T-cell (primary cell): ENCODE measurements at places on chromosomes 11 and 22. TPM values are rescaled to one million over a fixed set of nuclear protein-coding genes. Genes with fewer than 3 reads are reported as not detected.

The DCHS1 gene
- 8.4 TPM for total RNA-seq

The ZNF70 gene
- 3.2 TPM for total RNA-seq

The GP1BB gene
- 0.36 TPM for total RNA-seq

The SPDYC gene
- not detected for total RNA-seq

The TUB gene
- 0.19 TPM for total RNA-seq

DNA sequence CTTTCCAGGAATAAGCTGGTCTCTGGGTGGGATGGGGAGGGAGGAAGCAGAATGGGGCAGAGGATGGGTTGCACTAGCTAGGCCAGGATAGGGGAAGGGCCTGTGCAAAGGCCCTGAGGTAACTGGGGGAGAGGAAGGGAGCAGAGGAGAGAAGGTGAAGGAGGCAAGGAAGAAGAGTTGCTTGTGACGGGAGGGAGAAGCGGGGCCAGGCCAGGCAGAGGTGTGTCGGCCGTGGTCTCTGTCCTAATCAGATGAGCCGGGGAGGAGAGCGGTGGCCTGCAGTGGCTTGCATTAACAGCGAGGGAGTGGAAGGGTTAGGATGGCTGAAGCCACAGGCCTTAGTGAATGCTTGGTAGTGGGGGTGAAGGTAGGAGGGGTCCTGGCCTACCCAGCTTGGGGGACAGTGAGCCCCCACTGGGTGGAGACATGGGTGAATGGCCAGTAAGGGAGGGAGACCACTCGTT, 6.0 kb upstream of the DERL3 start:
- no peaks in the 10 kb centered on the region for H3K4me1 ChIP-seq
- H3K4me3 ChIP-seq = no peak overlapping the region
- H3K36me3 ChIP-seq = no peaks in the 10 kb centered on the region
- H3K27me3 ChIP-seq = no peaks in the 10 kb centered on the region
- no peak overlapping the region for H3K27ac ChIP-seq

DNA sequence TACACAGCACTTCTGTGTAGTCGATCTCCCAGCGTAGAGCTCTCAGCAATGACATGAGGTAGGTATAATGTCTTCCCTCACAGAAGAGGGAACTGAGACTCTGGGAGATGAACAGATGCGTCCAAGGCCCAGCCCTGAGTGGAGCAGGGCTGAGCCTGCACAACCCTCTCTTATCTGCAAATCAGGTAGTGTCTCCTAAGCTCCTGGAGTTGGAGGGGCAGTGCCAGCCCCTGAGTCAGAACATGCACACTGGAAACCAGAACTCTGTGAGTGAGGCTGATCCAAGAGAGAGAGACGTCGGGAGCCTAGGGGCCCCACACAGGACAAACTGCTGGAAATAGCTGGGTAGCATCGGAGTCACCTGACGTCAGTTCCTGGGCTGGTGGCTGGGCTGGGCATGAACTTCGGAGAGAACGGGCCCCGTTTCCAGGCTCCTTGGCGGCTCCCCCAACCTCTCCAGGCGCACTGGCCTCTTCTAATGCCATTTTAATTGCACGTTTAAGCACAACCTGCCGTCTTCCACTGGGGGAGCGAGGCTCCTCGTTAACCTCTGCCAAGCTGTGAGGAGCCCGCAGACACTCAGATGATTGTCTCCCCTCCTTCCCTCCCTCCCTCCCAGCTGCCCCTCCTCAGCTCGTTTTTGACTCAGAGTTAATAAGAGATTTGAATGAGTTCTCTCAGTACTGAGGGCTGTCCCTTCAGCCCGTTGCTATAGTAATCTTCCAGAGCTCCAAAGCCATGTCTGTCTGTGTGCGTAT, 191.2 kb upstream of the TBCEL start:
- H3K4me1 ChIP-seq = no peaks in the 10 kb centered on the region
- DNase-seq = no peak
- no peaks in the 10 kb centered on the region for H3K27me3 ChIP-seq
- H3K4me3 ChIP-seq = no peak overlapping the region
- H3K27ac ChIP-seq = no peak overlapping the region

GRCh38 chr11:444396-445144, 2.8 kb upstream of the ANO9 start:
- H3K4me1 ChIP-seq = peaks cover 50% of the 10 kb centered on the region
- DNase-seq = no peak
- H3K27me3 ChIP-seq = no peaks in the 10 kb centered on the region
- H3K4me3 ChIP-seq = no peak overlapping the region
- peaks cover 4% of the 10 kb centered on the region for H3K36me3 ChIP-seq
- no peak overlapping the region for H3K27ac ChIP-seq

DNA sequence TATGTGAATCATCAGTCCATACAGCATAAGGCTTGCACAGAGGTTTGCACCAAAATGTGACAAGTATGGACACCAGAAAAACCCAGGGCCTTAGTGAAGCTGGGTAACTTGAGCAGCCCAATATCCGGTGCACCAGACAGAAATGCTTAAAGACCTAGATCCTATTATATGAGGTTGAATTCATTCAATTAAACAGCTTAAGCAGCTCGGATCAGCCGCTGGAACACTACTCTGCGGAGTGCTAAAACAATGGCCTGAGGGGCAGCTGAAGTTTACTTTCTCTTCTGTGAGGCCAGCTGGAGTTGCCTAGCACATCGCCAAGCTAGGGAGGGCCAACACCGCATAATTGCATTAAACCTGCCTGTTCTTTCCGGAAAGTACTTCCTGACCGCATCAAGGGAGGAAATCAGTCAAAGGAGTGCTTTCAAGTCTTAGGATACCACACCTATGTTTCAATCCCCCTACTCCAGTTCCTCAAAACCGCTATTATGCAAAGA, 17.0 kb upstream of the FAM181B start:
- H3K27ac ChIP-seq = no peak overlapping the region
- no peaks in the 10 kb centered on the region for H3K36me3 ChIP-seq
- H3K4me3 ChIP-seq = peak overlapping the region; percentile 46
- peak; percentile 6 for DNase-seq
- no peaks in the 10 kb centered on the region for H3K27me3 ChIP-seq

DNA sequence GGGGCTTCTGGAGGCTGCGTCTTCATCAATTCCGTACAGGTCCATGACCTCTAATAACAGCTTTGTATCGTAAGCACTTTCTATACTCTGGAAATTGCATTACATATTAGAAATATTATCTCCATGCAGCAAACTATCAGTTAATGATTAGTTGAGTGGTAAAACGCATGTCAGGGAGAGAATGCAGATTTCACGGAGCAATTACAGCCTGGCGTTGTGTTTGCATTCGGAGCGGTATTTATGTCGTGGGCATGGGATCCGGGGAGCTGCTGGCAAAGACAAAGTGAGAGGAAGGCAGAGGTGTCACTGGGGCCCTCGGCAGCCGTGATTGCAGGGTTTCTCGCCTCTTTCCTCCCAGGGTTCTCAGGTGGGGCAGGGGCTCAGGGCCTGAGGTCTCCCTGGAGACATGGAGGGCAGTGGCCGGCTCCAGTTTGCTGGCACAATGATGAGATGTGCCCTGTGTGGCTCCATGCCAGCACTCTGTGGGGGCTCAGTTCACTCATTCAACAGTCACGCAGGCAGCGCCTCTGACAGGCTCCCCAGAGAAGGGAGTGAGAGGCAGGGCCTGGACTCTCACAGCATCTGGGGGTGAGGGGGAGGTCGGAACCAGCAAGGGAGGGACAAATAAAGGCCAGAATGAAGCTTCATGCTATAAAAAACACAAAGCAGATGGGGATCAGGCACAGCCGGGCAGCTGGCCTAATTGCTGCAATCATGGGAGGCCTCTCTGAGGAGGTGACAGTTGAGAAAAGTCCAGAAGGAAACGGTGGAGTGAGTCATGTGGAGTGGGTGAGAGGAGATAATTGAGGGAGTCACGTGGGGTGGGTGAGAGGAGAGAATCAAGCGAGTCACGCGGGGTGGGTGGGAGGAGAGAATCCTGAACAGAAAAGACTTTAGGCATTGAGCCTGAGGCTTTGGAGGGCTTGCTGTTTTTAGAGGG, 1002.7 kb downstream of the BRD1 start:
- no peaks in the 10 kb centered on the region for H3K36me3 ChIP-seq
- no peaks in the 10 kb centered on the region for H3K27me3 ChIP-seq
- no peak overlapping the region for H3K27ac ChIP-seq
- no peak for DNase-seq
- H3K4me3 ChIP-seq = no peak overlapping the region

GRCh38 chr22:46308283-46308988, 11.8 kb downstream of the GTSE1 start:
- no peak for DNase-seq
- H3K27me3 ChIP-seq = no peaks in the 10 kb centered on the region
- no peak overlapping the region for H3K27ac ChIP-seq
- H3K36me3 ChIP-seq = no peaks in the 10 kb centered on the region

DNA sequence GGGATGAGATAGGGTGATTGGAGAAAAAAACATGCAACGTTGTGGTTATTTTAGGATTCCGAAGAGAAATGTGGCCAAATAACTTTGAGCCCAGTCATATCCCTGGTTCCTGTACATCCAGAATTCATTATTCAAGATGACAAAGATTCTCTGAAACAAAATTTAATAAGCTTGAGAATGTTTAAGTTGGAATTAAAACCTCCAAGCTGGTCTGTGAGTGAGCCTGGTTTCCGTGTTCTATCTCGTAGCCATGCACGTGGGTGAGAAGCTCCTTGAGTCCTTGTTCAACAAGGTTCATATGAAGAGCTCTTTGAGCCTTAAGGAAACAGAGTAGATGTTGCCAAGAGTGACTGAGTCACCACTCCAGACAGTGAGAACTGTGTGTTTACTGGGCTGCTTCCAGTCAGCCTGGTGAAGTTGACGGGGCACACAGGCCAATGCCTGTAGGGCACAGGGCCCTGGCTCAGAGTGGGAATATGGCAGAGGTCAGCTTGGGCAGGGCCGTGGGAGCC, 206.5 kb downstream of the NAV2 start:
- DNase-seq = no peak
- no peaks in the 10 kb centered on the region for H3K36me3 ChIP-seq
- no peak overlapping the region for H3K4me3 ChIP-seq
- no peak overlapping the region for H3K27ac ChIP-seq

- no peaks in the 10 kb centered on the region for H3K27me3 ChIP-seq
- no peak overlapping the region for H3K27ac ChIP-seq
- H3K4me1 ChIP-seq = no peaks in the 10 kb centered on the region
- peaks cover 15% of the 10 kb centered on the region for H3K36me3 ChIP-seq
- DNase-seq = no peak
Observed at GRCh38 chr11:75981546-75981945, 166.5 kb downstream of the UVRAG start.

GRCh38 chr22:38565441-38565840, 4.5 kb downstream of the DMC1 start:
- H3K36me3 ChIP-seq = no peaks in the 10 kb centered on the region
- no peak overlapping the region for H3K27ac ChIP-seq
- peaks cover 10% of the 10 kb centered on the region for H3K4me1 ChIP-seq
- H3K4me3 ChIP-seq = no peak overlapping the region

DNA sequence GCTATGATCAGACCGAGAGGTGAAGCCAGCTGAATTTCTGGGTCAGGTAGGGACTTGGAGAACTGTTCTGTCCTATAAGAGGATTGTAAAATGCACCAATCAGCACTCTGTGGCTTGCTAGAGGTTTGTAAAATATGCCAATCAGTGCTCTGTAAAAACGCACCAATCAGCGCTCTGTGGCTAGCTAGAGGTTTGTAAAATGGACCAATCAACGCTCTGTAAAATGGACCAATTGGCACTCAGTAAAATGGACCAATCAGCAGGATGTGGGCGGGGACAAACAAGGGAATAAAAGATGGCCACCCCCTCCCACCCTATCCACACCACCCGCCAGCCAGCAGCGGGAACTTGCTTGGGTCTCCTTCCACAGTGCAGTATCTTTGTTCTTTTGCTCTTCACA, 6.4 kb upstream of the SEC14L4 start:
- H3K4me1 ChIP-seq = no peaks in the 10 kb centered on the region
- no peak overlapping the region for H3K4me3 ChIP-seq
- DNase-seq = no peak
- H3K36me3 ChIP-seq = no peaks in the 10 kb centered on the region
- no peak overlapping the region for H3K27ac ChIP-seq

GRCh38 chr11:61873588-61874376, 17.6 kb downstream of the FADS3 start:
- H3K27ac ChIP-seq = no peak overlapping the region
- DNase-seq = no peak
- H3K36me3 ChIP-seq = no peaks in the 10 kb centered on the region
- H3K27me3 ChIP-seq = peaks cover 18% of the 10 kb centered on the region

GRCh38 chr11:95267601-95268213, 36.7 kb upstream of the SESN3 start:
- H3K27ac ChIP-seq = no peak overlapping the region
- H3K36me3 ChIP-seq = no peaks in the 10 kb centered on the region
- DNase-seq = no peak
- no peaks in the 10 kb centered on the region for H3K27me3 ChIP-seq

- H3K27me3 ChIP-seq = peaks cover 28% of the 10 kb centered on the region
- H3K4me3 ChIP-seq = no peak overlapping the region
- H3K4me1 ChIP-seq = peaks cover 9% of the 10 kb centered on the region
- no peak overlapping the region for H3K27ac ChIP-seq
Observed at GRCh38 chr22:46259374-46259773, 3.8 kb downstream of the PKDREJ start.

DNA sequence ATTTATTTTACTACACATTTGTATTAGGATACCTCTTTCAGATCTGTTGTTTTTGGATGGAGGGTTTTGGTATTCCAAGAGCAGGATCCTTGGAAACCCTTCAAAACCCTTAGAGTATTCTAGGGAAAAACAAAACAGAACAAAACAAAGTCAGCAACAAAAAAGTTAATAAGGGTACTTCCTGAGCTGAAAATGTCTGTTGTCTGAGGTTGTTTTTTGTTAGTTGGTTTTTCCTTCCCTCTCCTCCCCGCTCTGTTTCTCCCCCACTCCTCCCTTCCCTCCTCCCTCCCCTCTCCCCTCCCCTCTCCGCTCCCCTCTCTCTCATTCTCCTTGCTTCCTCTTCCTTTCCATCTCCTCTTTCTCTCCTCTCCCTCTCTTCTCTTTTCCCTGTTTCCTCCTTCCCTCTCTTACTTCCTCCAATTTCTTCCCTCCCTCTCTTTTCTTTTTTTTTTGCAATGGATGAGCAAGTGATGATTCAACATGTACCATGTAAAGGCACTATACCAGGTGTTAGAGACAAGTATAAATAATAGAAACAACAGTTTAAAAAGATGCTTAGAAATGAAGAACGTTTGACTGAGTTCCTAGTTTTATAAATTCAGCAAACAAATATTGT, 160.6 kb downstream of the TMEM135 start:
- no peak overlapping the region for H3K27ac ChIP-seq
- H3K4me3 ChIP-seq = no peak overlapping the region
- DNase-seq = no peak
- H3K36me3 ChIP-seq = no peaks in the 10 kb centered on the region

GRCh38 chr22:49616356-49617231, 211.1 kb downstream of the BRD1 start:
- no peaks in the 10 kb centered on the region for H3K36me3 ChIP-seq
- no peak overlapping the region for H3K27ac ChIP-seq

DNA sequence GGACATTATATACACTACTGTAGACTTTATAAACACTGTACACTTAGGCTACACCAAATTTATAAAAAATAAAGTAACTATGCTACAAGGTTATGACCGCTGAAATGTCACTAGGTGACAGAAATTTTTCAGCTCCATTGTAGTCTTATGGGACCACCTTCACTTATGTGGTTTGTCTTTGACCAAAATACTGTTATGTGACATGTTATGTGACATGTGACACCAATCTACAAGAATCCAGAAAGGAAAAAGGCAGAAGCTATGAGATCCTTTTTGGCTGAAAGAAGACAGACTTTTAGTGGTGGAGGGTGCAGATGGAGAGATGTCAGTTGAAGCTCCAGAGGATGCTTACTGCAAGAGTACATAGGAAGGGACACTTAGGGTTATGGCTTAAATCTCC, 1378.4 kb upstream of the TENM4 start:
- no peak for DNase-seq
- no peak overlapping the region for H3K4me3 ChIP-seq
- H3K27ac ChIP-seq = no peak overlapping the region
- H3K4me1 ChIP-seq = no peaks in the 10 kb centered on the region
- no peaks in the 10 kb centered on the region for H3K27me3 ChIP-seq
- no peaks in the 10 kb centered on the region for H3K36me3 ChIP-seq
